ENCODE measurements at places on chromosomes 7 and 10. TPM values are rescaled to one million over a fixed set of nuclear protein-coding genes. Genes with fewer than 3 reads are reported as not detected.

Gene TRPV5
- total RNA-seq, result not detected

Gene C7orf33
- total RNA-seq, result not detected

Gene MYL10
- not detected for total RNA-seq

Gene TSPAN12
- 33.7 TPM for total RNA-seq

Gene ENKUR
- not detected for total RNA-seq

Gene ASZ1
- not detected for total RNA-seq

Gene FZD8
- total RNA-seq, result 1.8 TPM

Gene ST8SIA6
- total RNA-seq, result 0.49 TPM

Gene PPP1R17
- not detected for total RNA-seq

Gene ZNF467
- total RNA-seq, result 12.8 TPM

Gene IFIT1B
- not detected for total RNA-seq

Gene ANKRD30A
- not detected for total RNA-seq

Gene SPDYE9
- not detected for total RNA-seq

Gene CREB5
- total RNA-seq, result 14.7 TPM

Gene ARHGAP22
- total RNA-seq, result 18.1 TPM

Gene COBL
- 0.49 TPM for total RNA-seq

Gene EPO
- total RNA-seq, result not detected

Gene NKX1-2
- not detected for total RNA-seq

Gene NSUN6
- 2.8 TPM for total RNA-seq

Gene TAC1
- total RNA-seq, result not detected

Gene HGF
- 0.16 TPM for total RNA-seq

Gene SPDYE2B
- not detected for total RNA-seq

Gene STEAP2
- 1.3 TPM for total RNA-seq

Gene LIPJ
- not detected for total RNA-seq

Gene LEP
- not detected for total RNA-seq

Gene NPC1L1
- total RNA-seq, result 0.33 TPM

Gene HKDC1
- 25.1 TPM for total RNA-seq

Gene PLEKHS1
- total RNA-seq, result not detected

Gene TMEM270
- total RNA-seq, result not detected

Gene SH2B2
- total RNA-seq, result 3.6 TPM

Gene PVRIG
- total RNA-seq, result not detected

Gene IL15RA
- 5.6 TPM for total RNA-seq

Gene LRGUK
- total RNA-seq, result 0.13 TPM

Gene VPS37D
- total RNA-seq, result 8.5 TPM

Gene GARIN1A
- total RNA-seq, result 0.13 TPM

Gene PROSER2
- total RNA-seq, result 86.5 TPM

Gene GIMAP4
- not detected for total RNA-seq

Gene GPR141
- total RNA-seq, result not detected

Gene HMX2
- not detected for total RNA-seq

Gene RSPH10B
- total RNA-seq, result not detected

Gene C10orf67
- total RNA-seq, result under 0.01 TPM

Gene ZNF117
- total RNA-seq, result 1.6 TPM

Gene PHKG1
- total RNA-seq, result not detected

Gene SLC13A4
- total RNA-seq, result not detected

Measured in mesangial cell (primary cell).